Activated T-cell treated with anti-CD3 and anti-CD28 coated beads, Interleukin-2, amount 50 U/mL, for 72 hours (primary cell): ENCODE measurements at places on chromosomes 13 and 19. TPM values are rescaled to one million over a fixed set of nuclear protein-coding genes. Genes with fewer than 3 reads are reported as not detected.

The PLIN4 gene
- 0.05 TPM for total RNA-seq

The SWSAP1 gene
- total RNA-seq = 2.6 TPM

DNA sequence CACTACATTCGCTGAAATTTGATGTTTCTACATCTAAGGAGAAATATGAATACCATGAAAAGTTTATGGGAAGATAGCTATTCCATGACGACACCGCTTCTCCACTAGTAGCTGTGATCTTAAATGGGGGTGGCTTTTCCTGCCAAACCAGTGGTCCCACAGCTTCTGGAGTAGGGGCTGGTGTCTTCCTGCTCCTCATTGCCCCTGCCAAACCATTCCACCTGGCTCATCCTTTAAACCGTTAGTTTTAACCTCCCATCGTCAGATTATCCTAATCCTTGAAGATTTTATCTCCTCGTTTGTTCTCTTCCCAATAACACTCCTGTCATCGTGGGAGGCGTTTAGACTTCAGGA is 568 bp upstream of the ZNF230 start:
- peaks cover 26% of the 10 kb centered on the region for H3K36me3 ChIP-seq
- no peak for DNase-seq
- H3K4me1 ChIP-seq = peaks cover 18% of the 10 kb centered on the region
- peak overlapping the region; percentile 94 for H3K27ac ChIP-seq

- no peak overlapping the region for H3K27ac ChIP-seq
- H3K4me3 ChIP-seq = no peak overlapping the region
- H3K36me3 ChIP-seq = no peaks in the 10 kb centered on the region
These were observed 20.6 kb downstream of the CRTC1 start for GRCh38 chr19:18704054-18704453.

GRCh38 chr13:46909042-46909441 is 12.2 kb upstream of the HTR2A start:
- no peaks in the 10 kb centered on the region for H3K27me3 ChIP-seq
- H3K4me3 ChIP-seq = no peak overlapping the region
- H3K27ac ChIP-seq = no peak overlapping the region
- DNase-seq = no peak
- H3K36me3 ChIP-seq = no peaks in the 10 kb centered on the region

DNA sequence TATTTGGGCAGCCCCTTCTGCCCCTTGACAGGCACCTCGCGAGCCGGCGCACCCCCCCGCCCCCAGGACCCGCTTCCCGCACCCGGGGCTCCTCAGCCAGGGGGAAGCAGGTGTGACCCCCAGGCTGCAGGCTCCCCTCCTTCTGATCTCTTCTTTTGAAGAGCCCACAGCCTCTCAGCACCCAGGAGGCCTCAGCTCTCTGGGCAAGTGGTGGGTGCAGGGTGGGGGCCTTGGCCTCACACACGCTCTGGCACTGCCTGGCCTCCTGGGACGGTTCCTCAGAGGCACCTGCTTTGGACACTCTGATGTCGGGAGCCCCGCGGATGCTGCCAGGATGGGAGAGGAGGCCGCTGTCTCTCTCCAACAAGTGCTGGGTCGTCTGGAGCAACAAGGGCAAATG is 1.5 kb upstream of the C13orf46 start:
- H3K27ac ChIP-seq = no peak overlapping the region
- no peak for DNase-seq
- no peaks in the 10 kb centered on the region for H3K36me3 ChIP-seq
- no peak overlapping the region for H3K4me3 ChIP-seq

- no peak overlapping the region for H3K27ac ChIP-seq
- no peaks in the 10 kb centered on the region for H3K27me3 ChIP-seq
- no peaks in the 10 kb centered on the region for H3K4me1 ChIP-seq
- H3K36me3 ChIP-seq = peaks cover 6% of the 10 kb centered on the region
These were observed 104.3 kb downstream of the CCNA1 start for GRCh38 chr13:36536546-36536945.

- no peak for DNase-seq
- H3K27ac ChIP-seq = no peak overlapping the region
- H3K27me3 ChIP-seq = peaks cover 24% of the 10 kb centered on the region
- no peaks in the 10 kb centered on the region for H3K36me3 ChIP-seq
- H3K4me3 ChIP-seq = no peak overlapping the region
- peaks cover 6% of the 10 kb centered on the region for H3K4me1 ChIP-seq
These were observed 343.7 kb upstream of the ARGLU1 start for GRCh38 chr13:106911627-106912026.

GRCh38 chr19:19997656-19998268 is 41.5 kb downstream of the ZNF682 start:
- no peaks in the 10 kb centered on the region for H3K4me1 ChIP-seq
- no peak overlapping the region for H3K4me3 ChIP-seq

- H3K4me1 ChIP-seq = peaks cover 29% of the 10 kb centered on the region
- H3K36me3 ChIP-seq = no peaks in the 10 kb centered on the region
- DNase-seq = peak; percentile 96
- peak overlapping the region; percentile 96 for H3K4me3 ChIP-seq
These were observed 231.7 kb upstream of the SERP2 start for GRCh38 chr13:44141725-44142539.
